Pancreas (tissue), 10 donors: ENCODE measurements at places on chromosomes 4 and X. TPM values are rescaled to one million over a fixed set of nuclear protein-coding genes. Genes with fewer than 3 reads are reported as not detected.

The OTC gene
- 0.68 TPM for polyA plus RNA-seq

The FGFBP1 gene
- 0.11 TPM for polyA plus RNA-seq

The SPANXD gene
- polyA plus RNA-seq: not detected

The DUSP9 gene
- not detected for polyA plus RNA-seq

The FAM9C gene
- polyA plus RNA-seq: not detected

The AFM gene
- 0.82 TPM for polyA plus RNA-seq

The TMEM35A gene
- 0.34 TPM for polyA plus RNA-seq

The AREG gene
- polyA plus RNA-seq: 0.82 TPM

The USP17L11 gene
- polyA plus RNA-seq: not detected

The ANXA3 gene
- polyA plus RNA-seq: 64.8 TPM

DNA sequence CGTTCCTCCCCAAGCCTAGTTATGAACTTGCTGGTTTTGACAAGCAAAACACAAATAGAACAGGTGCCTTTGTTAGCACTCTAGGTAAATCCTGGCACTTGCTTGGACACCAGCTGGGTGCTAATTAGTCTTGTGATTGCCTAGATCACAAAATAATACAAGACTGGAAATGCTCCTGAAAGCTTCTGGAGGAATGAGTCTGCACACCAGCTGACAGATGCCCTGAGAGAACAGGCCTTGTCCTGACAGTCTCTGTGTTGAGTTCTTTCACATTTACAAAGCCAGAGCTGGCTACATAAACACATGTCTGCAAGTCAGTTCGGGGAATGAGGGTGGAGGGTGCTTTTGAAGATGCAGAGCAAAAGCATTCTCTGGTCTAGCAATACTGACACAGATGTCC is 93.8 kb downstream of the ELOVL6 start:
- no peak for DNase-seq
- no peak overlapping the region for H3K4me3 ChIP-seq
- H3K36me3 ChIP-seq: no peaks in the 10 kb centered on the region
- no peak overlapping the region for H3K27ac ChIP-seq
- H3K27me3 ChIP-seq: no peaks in the 10 kb centered on the region

DNA sequence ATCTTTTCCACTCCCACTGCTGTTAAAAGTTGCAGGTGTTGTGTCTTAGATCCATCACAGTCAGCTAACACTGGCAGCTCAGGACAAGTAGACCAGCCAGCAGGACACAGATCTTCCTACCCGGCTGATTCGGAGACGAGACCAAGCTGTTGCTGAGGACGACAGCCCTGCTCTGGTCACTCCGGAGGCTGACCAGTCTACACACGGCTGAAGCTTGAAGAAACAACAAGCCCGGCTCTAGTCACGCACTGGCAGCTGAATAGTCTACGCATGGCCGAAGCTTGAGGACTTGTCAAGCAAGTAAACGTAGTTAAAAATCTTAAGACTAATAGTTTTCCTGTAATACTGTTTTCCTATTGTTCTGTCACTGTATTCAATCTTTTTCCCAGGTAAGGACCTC is 1.8 kb downstream of the ACOX3 start:
- no peak for DNase-seq
- H3K4me1 ChIP-seq: peaks cover 25% of the 10 kb centered on the region
- peak overlapping the region; percentile 95 for H3K27ac ChIP-seq
- peak overlapping the region; percentile 9 for H3K4me3 ChIP-seq
- H3K27me3 ChIP-seq: no peaks in the 10 kb centered on the region
- no peaks in the 10 kb centered on the region for H3K36me3 ChIP-seq

DNA sequence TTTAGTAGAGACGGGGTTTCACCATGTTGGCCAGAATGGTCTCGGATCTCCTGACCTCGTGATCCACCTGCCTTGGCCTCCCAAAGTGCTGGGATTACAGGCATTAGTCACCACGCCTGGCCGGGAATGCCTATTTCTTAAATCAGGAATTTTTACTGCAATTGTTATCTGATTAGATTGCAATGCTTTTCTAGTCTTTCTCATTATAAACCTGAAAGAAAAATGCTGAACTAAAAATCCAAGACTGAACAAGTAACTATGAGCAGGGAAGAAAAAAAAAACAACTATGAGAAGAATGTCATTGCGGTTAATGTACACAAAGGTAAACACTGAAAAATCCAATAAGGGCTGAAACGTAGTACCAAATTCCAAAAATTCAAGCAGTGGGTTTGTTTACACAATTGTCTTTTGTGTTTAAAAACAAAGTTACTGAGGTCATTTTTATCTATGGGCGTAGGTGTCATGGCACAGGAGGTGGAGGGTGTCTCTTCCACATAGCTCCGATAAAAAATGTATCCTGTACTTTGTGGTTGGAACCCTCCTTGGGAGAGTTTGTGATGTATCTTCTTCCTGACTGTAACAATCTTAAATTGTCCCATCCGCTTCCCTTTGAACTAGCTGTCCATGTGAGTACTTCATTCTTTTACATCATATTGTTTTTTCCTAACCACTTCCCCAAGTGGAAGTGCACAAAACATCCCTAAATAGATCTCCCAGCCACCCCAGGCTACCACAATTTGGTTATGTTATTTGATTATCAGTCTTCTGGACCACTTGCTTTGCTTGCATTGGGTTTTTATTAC is 11.1 kb upstream of the TMEM156 start:
- no peak overlapping the region for H3K4me3 ChIP-seq
- H3K27ac ChIP-seq: peak overlapping the region; percentile 37
- no peak for DNase-seq
- no peaks in the 10 kb centered on the region for H3K36me3 ChIP-seq
- H3K4me1 ChIP-seq: peaks cover 11% of the 10 kb centered on the region

DNA sequence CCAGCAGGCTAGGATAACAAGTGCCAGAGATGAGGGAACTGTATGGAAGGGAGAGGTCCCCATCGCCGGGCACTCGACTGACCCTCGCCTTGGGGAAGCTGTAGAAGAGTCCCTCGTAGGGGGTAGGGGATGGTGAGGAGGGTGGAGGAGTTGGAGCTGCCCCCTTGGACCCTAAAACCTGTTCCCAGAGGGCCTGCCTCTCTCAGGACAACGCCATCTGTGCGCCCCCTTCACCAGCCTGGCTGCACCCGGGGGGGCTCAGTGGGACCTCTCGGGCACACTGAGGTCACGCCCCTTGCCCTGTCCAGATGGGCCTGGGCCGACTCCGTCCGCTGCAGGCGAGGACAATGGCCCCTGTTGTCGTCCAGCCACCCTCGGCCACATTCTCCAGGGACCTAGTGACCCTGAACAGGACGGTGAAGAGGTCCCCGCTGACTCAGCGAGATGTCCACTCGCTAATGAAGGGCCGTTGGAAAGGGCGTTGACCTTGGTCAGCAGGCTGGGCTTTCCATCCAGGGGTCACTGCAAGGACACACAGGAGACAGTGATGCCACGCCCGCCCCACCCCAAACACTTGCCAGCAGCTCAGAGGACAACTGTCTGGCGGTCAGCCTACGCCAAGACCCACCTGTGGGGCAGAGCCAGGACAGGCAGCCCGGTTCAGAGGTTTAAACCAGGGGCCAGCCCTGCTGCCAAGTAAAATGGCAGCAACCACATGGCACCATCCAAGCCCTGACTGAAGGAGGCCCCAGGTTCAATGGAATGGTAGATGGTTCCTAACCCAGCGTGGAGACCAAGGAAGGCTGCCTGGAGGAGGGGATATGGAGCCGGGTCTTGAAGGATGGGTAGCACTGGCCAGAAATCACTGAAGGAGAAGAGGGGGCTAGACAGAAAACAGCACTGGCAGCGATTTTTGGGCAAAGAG is 51.2 kb downstream of the HMX1 start:
- H3K4me1 ChIP-seq: no peaks in the 10 kb centered on the region
- no peak overlapping the region for H3K27ac ChIP-seq
- H3K27me3 ChIP-seq: no peaks in the 10 kb centered on the region
- DNase-seq: peak; percentile 59
- H3K36me3 ChIP-seq: no peaks in the 10 kb centered on the region

GRCh38 chrX:68409194-68409593 is 24.1 kb downstream of the OPHN1 start:
- no peaks in the 10 kb centered on the region for H3K36me3 ChIP-seq
- DNase-seq: no peak
- no peak overlapping the region for H3K27ac ChIP-seq
- H3K27me3 ChIP-seq: no peaks in the 10 kb centered on the region
- no peak overlapping the region for H3K4me3 ChIP-seq
- no peaks in the 10 kb centered on the region for H3K4me1 ChIP-seq

DNA sequence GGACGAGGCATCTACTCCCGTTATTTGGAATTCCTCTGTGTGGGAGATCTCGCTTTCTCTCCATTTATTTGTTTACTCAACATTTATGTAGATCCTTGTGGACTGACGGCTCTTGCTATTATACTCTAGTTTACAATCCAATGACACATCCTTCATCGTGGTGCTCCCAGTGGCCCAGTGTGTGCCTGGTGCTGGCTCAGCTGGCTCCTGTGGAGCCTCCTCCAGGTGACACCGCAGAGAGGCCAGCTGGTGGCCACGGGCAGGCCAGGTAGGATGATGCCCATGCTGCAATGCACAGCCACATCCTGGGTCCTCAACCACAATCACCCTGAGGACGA is 84.0 kb upstream of the AFAP1 start:
- H3K4me3 ChIP-seq: no peak overlapping the region
- no peaks in the 10 kb centered on the region for H3K4me1 ChIP-seq
- H3K27me3 ChIP-seq: no peaks in the 10 kb centered on the region
- H3K36me3 ChIP-seq: no peaks in the 10 kb centered on the region
- H3K27ac ChIP-seq: no peak overlapping the region
- DNase-seq: no peak

- H3K27ac ChIP-seq: peak overlapping the region; percentile 44
- H3K27me3 ChIP-seq: no peaks in the 10 kb centered on the region
- H3K4me3 ChIP-seq: peak overlapping the region; percentile 64
- no peaks in the 10 kb centered on the region for H3K36me3 ChIP-seq
Measured at GRCh38 chrX:30888526-30889146, 418 bp downstream of the TAB3 start.

- H3K27me3 ChIP-seq: no peaks in the 10 kb centered on the region
- no peaks in the 10 kb centered on the region for H3K4me1 ChIP-seq
- DNase-seq: no peak
- H3K27ac ChIP-seq: no peak overlapping the region
- no peak overlapping the region for H3K4me3 ChIP-seq
Measured at GRCh38 chr4:178894126-178894525, 1451.9 kb upstream of the AGA start.

GRCh38 chr4:142574306-142574705 is 271.8 kb downstream of the INPP4B start:
- H3K27ac ChIP-seq: no peak overlapping the region
- no peaks in the 10 kb centered on the region for H3K27me3 ChIP-seq

DNA sequence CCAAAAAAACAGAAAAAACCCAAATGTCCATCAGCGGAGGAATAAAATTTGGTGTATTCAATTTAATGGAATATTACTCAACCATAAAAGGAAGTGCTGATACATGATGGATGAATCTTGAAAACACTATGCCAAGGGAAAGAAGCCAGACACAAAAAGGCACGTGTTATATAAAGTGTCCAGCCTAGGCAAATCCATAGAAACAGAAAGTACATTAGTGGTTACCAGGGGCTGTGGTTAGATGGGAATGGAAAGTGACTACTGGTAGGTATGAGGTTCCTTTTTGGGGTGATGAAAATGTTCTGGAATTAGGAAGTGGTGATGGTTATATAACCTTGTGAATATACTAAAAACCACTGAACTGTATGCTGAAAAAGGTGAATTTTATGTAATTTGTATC is 3.5 kb upstream of the CDKL2 start:
- no peak overlapping the region for H3K27ac ChIP-seq
- no peak for DNase-seq
- H3K36me3 ChIP-seq: no peaks in the 10 kb centered on the region
- no peak overlapping the region for H3K4me3 ChIP-seq

GRCh38 chr4:101823864-101824263 is 33.3 kb downstream of the BANK1 start:
- no peak overlapping the region for H3K27ac ChIP-seq
- H3K36me3 ChIP-seq: no peaks in the 10 kb centered on the region
- no peak for DNase-seq

DNA sequence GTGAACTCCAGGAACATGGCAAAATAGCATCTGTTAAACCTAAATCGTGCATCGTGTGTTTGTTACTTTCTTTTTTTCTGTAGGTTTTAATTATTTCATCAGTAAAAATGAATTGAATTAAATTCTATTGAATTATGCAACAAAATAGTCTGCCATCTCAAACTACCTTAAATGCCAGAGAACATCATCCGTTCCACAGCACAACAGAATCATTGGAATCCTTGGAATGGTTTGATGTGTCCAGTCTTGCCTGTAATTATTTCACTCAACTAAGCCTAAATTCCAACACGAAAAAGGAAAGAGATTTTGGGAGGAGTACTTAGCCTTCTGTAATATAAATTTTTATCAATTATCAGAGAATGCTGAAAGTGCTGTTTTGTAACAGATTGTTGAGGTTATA is 17.1 kb upstream of the SLC7A11 start:
- DNase-seq: no peak
- H3K36me3 ChIP-seq: no peaks in the 10 kb centered on the region

- no peaks in the 10 kb centered on the region for H3K36me3 ChIP-seq
- peak; percentile 20 for DNase-seq
- no peaks in the 10 kb centered on the region for H3K4me1 ChIP-seq
- H3K27ac ChIP-seq: no peak overlapping the region
- H3K27me3 ChIP-seq: no peaks in the 10 kb centered on the region
Measured at GRCh38 chrX:69556060-69557011, 52.2 kb downstream of the NALF2 start.

- H3K27me3 ChIP-seq: no peaks in the 10 kb centered on the region
- no peak for DNase-seq
- H3K27ac ChIP-seq: no peak overlapping the region
Measured at GRCh38 chr4:149136951-149137620, 678.6 kb downstream of the IQCM start.

- no peak for DNase-seq
- H3K27me3 ChIP-seq: no peaks in the 10 kb centered on the region
- H3K4me1 ChIP-seq: no peaks in the 10 kb centered on the region
- H3K27ac ChIP-seq: no peak overlapping the region
- no peak overlapping the region for H3K4me3 ChIP-seq
- H3K36me3 ChIP-seq: no peaks in the 10 kb centered on the region
Measured at GRCh38 chr4:142334931-142335330, 511.2 kb downstream of the INPP4B start.

- no peaks in the 10 kb centered on the region for H3K36me3 ChIP-seq
- H3K4me1 ChIP-seq: no peaks in the 10 kb centered on the region
- no peak for DNase-seq
- no peak overlapping the region for H3K4me3 ChIP-seq
- H3K27ac ChIP-seq: no peak overlapping the region
- H3K27me3 ChIP-seq: no peaks in the 10 kb centered on the region
Measured at GRCh38 chrX:69555481-69556041, 51.4 kb downstream of the NALF2 start.

- no peaks in the 10 kb centered on the region for H3K4me1 ChIP-seq
- DNase-seq: no peak
- no peaks in the 10 kb centered on the region for H3K36me3 ChIP-seq
- no peak overlapping the region for H3K27ac ChIP-seq
- no peaks in the 10 kb centered on the region for H3K27me3 ChIP-seq
Measured at GRCh38 chr4:15847746-15848145, 69.6 kb downstream of the CD38 start.

DNA sequence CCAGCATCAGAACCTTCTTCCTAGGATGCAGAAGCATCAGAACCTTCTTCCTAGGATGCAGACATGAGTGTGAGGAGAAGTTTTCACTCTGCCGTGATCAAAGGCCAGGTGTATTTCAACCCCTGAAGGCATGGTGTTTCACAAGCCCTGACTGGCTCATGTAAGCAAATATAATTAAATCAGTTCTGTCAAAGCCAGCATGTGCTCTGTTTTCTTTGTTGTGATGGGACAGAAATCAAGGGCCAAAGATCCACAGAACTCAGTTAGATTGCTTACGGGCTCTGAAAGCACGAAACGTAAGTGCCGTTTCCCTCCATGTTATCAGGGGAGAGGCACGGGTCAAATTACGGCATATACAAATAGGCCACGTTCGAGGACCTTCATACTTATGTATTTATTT is 32.0 kb upstream of the CLDN24 start:
- no peak overlapping the region for H3K27ac ChIP-seq
- no peak overlapping the region for H3K4me3 ChIP-seq
- peaks cover 8% of the 10 kb centered on the region for H3K4me1 ChIP-seq
- no peaks in the 10 kb centered on the region for H3K36me3 ChIP-seq
